ENCODE measurements at places on chromosomes 7 and 10.

DNA sequence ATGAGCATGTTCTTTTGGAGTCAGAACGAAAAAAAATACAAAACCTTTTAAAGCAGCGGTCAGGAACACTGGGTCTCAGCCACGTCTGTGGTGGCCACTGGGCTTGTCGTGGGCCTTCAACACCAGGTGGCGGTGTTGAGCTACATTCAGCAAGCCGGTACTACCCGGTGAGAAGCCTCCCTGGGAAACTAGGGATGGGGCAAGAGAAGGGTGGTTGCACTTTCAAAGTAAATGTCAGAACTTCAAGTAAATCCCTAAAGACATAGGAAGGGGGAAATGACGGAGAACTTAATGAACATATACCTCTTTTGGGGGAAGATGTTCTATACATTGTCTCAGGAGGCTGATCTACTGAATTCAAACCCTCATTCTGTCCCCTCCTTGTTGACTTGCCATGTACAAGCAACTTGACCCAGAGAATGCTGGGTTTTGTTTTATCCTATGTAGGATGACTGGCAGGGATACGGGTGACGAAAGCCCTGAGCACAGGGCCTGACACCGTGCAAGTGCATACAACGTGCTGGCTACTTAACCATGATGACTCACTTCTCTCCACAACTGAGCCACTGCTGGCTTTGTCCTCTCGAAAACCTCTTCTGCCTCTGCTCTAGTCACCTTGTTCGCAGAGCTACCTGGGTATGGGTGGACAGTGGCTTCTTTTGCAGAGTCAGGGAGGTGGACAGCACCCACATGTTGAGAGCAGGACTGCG is 49.0 kb upstream of the BAMBI start:
- no peak for DNase-seq

DNA sequence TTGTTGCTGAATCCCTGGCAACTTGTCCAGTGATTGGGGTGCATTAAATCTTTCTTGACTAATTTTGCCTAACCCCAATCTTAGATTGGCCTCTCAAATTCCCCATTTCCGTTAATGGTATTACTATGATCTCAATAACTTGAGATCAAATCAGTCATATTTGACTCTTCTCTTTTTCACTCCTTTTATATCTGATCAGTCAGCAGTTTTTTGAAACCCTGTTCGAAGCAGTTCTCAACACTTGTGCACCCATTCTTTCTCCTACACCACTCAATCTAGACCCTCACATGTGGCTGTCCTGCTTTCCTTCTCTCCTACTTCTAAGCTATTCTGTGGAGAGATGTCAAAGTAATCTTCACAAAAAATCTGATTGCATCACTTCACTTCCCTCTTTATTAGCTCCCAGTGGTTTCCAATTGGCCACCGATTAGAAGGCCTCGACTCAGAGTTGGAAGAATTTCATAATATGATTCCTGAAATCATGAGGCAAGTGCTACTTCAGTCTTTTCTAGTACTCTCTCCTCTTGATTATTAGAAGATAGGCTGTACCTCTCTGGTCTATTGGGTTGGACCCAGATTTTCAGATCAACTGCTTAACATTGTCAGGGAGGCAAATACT is 128.9 kb downstream of the ZNF365 start:
- no peak for DNase-seq

- no peak for DNase-seq
These were observed 163.2 kb downstream of the TNS3 start for GRCh38 chr7:47418601-47419309.

GRCh38 chr7:155230169-155230593 is 67.5 kb upstream of the INSIG1 start:
- DNase-seq: no peak

- DNase-seq: no peak
These were observed 11.5 kb upstream of the PLAU start for GRCh38 chr10:73899423-73899822.

DNA sequence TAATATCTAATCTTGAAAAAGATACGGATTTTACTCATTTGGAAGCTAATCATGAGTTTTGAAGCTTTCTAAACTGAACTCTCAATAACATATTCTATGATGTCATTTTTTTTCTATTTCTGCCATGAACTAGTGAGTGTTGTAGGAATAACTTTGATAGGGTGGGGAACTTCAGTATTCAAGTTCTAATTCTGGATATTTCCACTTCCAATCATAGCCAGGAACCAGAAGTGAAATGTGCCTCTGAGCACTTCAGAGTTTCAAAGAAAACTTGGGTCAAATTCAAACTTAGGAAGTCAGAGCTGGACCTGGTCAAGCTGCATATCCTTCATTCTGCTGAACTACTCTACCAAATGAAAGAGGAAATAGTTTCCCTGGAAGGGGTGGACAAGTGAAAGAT is 847 bp downstream of the AGMO start:
- DNase-seq: no peak

GRCh38 chr7:28778786-28779185 is 179.3 kb downstream of the TRIL start:
- no peak for DNase-seq

DNA sequence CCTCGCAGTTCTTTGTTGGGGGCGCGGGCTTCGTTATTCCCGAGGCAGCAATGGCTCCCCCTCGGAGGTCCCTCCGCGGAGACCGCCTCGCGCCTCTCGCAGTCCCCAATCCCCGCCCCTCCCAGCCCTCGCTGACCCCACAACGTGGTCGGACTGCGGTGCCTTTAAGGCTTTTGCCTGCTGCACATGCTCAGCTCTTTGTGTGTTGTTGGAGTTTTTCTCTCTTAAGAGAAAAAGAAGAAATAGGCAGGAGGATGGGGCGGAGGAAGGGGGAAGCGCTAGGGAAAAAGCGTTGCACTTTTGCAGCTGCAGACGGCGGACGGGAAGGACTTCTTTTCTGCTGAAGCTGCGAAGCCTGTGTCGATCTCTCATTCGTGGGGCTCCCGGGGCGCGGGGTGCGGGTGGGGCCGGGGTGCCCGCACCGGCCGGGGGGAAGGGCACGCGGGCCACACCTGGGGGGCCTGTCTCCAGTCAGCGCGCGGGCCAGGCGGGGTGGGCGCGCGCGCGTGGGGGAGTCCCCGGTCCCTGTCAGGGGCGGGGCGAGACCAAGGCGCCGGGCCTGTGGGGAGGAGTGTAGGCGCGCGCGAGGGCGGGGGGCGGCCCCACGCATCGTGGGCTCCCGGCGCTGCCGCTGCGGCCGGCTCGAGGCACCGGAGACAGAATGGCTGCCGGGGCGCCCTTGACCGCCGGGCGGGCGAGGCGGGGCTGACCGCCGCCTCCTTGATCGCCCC is 445 bp upstream of the ATRNL1 start:
- no peak for DNase-seq

- no peak for DNase-seq
These were observed 8.5 kb upstream of the CHCHD1 start for GRCh38 chr10:73773152-73773879.

- DNase-seq: no peak
These were observed 148.1 kb upstream of the CELF2 start for GRCh38 chr10:10869592-10869991.

GRCh38 chr10:86813101-86813500 is 56.7 kb downstream of the BMPR1A start:
- DNase-seq: no peak

DNA sequence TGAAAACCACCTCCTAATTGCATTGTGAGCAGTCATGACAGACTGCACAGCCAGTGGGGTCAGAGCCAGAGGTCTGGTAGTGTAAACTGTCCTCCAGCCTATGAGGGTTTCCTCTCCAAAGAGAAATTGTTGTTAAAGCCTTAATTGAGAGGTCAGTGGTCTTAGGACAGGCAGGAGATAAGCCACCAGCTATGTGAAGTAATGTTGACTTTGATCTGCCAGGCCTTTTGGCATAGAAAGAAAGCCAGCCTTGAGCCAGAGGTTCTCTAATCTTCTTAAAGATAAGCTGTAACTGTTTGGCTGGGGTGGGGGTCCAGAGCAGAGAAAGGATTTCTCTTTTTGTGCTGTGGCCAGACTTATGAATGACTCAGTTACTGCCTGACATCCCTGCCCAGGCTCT is 248.4 kb downstream of the WDR11 start:
- no peak for DNase-seq

DNA sequence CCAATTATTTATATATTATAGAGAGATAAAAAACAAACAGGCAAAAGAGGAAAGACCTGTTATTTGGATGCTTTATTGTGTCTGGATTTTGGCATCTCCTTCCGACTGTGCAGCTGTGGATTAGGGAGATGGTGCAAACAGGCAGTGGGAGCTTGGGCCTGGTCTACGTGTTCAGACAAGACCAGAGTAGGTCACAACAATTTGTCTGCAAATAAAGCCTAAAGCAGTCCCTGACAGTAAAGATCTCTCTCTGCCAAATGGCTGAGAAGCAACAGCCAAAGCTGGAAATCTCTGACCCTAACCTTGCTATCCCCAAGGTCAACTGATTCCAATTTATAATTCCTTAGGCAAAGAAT is 82.0 kb downstream of the ABLIM1 start:
- DNase-seq: no peak

GRCh38 chr10:112471878-112472487 is 25.0 kb downstream of the VTI1A start:
- no peak for DNase-seq

DNA sequence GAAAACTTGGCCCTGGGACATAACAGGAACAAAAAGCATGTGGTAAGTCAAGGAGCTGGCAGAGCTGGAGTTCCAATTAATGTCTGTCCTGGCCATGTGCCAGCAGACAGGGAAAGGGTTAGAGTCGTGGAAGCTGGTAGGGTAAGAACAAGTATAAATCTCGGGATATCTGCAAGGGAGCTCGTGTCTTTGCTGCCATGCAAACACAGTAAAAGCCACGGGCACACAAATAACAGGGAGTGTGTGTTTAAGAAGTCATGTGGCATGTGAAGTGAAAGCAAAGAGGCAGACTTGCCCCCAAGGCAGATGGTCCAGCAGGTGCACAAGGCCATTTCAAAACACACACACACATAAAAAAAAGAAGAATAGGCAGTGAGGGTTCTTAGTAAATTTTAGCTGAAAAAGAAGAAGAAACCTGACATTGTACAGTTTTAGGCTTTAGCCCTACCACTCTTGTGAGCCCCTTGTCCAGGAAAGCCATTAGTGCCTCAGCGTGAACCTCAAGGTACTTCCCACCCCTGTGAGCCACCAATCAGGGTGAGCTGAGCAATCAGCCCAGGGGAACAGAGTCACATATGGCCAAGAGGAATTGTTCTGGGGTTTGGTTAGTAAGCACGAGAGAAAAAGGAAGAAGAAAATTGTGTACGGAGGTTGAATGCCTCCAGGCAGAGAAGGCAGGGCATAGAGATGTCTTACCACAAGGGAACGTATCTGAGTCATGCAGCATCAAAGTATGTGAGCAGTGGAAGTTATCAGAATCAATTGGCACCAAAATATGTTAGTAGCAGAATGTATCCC is 32.8 kb upstream of the ARHGAP12 start:
- no peak for DNase-seq

GRCh38 chr7:133207687-133208086 is 45.2 kb upstream of the EXOC4 start:
- no peak for DNase-seq

- no peak for DNase-seq
These were observed 54.9 kb upstream of the ZMIZ2 start for GRCh38 chr7:44693641-44694313.

DNA sequence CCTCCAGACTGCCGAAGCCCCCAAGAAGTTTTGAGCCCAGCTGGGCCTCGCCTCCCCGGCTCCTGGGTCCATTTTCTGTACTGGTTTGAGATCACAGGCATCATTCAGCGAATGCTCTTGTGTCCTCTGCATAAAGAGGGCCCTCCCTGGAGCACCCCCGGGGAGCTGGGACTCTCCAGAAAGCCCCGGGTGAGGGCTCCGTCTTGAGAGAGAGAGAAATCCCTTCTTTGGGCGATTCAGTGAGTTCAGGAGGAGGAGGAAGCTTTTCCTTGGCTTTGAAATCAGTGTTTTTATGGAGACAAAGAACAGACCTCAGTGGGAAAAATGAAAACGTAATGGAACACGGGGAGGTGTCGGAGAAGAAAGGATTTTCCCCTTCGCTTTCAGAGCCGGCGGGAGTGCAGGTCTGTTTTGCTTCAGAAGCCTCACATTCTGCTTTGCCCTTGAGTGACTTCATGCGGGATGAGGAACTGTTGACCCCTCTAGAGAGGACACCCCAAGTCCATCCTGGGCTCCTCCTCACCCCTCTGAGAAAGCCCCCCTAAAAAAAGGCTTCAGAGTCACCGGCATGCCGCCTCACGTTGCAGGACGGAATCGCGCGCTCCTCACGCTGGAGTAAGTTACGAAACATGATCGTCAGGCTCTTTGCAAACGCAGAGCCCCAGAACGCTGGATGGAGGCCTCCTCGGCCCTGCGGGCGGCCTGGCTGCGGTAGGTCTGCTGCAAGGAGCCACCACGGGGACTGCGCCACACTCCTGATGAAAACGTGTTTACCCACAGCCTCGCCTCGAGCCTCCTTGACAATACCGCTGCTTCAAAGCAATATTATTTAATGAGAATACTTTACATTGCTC is 8.5 kb upstream of the AP5Z1 start:
- no peak for DNase-seq

GRCh38 chr7:50308532-50309385 is 4.2 kb downstream of the IKZF1 start:
- no peak for DNase-seq

DNA sequence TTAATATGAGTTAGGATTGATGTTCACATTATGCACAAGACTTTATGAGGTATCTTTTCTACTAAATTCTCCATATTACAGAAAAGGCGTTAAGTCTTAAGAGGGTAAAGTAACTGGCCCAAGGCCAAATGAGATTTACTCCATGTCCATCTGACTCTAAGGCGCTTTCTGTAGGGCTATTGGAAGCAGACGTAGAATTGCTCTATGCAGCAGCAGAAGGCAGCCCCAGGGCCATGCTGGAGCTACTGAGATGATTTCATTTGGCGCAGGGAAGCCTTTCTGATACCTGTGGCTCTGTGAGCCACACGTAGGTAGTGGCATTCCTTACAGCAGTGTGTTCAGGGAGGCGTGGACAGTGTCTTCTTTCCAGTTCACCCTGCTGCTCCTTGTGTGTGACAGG is 133.1 kb downstream of the SH2D4B start:
- no peak for DNase-seq

GRCh38 chr7:34107276-34107675 is 201.9 kb downstream of the BMPER start:
- DNase-seq: no peak

GRCh38 chr7:78020136-78020873 is 221.7 kb downstream of the PHTF2 start:
- no peak for DNase-seq

DNA sequence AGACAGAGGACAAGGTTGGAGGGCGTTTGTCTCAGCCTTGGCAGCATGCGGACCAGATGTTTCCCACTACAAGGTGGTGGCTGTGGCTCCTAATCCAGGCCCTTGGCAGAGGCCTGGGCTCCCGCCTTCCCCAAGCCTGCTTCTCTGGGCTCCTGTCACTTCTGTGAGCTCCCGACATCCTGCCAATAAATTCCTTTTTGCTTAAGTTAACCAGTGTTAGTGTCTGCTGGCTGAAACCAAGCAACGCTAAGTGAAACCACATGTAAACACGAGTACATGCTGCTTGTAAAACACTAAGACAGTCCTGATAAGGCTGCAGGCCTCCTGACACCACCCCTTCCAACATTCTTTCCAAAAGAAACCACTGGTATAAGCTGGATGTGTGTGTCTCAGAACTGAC is 263.6 kb upstream of the ZMIZ1 start:
- no peak for DNase-seq

GRCh38 chr10:132305654-132306342 is 2.0 kb downstream of the STK32C start:
- no peak for DNase-seq

Data from cortex of kidney (tissue), 1 donor.